ENCODE measurements at places on chromosomes 6 and 20.

- no peak for DNase-seq
These were observed 4.1 kb downstream of the SLC22A7 start for GRCh38 chr6:43302126-43302525.

DNA sequence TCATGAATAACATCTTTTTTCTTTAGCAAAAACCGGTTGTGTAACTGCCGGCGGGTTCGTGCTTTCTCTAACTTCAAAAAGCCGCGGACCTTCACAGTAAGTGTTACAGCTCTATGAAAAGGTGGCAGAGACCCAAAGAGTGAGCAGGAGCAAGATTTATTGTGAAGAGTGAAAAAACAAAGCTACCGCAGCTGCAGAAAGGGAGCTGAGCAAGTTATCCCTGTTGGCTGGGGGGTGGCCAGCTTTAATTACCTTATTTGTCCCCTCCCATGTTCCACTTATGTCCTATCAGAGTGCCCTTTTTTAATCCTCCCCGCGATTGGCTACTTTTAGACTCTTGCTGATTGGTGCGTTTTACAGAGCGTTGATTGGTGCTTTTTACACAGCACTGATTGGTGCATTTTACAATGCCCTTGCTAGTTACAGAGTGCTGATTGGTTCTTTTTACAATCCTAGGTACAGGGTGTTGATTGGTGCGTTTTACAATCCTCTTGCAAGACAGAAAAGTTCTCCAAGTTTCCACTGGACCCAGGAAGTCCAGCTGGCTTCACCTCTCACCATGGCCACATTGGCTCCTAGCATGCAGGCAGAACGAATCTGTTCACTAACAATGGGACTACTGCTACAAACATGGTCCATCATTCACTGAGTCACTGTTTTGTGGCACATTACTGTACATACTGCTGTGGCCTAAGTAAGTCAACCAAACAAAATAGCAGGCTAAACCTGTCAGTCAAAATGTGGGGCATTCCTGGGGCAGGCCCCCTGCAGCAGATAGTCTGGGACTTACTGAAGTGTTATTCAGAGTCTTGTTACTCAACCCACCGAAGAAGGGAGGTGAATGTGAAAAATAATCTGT lies 52.8 kb downstream of the MYLIP start:
- no peak for DNase-seq

GRCh38 chr20:21821358-21821757 lies 115.9 kb downstream of the PAX1 start:
- DNase-seq, result no peak

GRCh38 chr6:10598084-10598960 lies 77.2 kb downstream of the GCNT2 start:
- DNase-seq, result no peak

DNA sequence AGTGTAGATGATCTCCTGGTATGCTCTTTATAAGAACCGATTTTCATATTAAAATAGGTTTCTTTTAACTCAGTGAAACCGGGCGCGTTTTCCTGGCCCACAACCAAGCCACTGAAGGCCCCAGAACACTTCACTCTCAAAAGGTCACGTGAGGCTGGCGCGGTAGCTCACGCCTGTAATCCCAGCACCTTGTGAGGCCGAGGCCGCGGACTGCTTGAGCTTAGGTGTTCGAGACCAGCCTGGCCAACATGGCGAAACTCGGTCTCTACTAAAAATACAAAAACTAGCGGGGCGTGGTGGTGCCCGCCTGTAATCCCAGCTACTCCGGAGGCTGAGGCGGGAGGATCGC lies 402 bp upstream of the TAF8 start:
- no peak for DNase-seq

- no peak for DNase-seq
These were observed 24.5 kb upstream of the ARMH2 start for GRCh38 chr6:24823185-24823584.

- no peak for DNase-seq
These were observed 511 bp upstream of the OGFR start for GRCh38 chr20:62804021-62804626.

- no peak for DNase-seq
These were observed 4.1 kb downstream of the PLCB4 start for GRCh38 chr20:9072861-9073500.

DNA sequence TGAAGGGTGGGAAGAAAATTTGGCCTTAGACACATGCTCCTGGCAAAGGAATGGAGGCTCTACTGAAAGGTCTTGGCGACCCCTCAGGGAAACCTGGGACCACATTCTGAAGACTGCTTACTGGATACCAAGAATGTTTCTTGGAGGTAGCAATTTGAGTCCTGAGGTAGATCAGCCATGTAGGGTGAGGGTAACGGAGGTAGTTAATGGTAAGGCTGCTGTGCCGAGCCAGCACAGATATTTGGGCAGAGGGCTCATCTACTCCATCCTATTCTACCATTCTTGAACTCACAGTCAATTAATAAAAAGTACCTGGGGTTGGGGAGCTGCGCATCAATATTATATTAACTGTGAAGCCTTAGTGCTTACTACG lies 401 bp upstream of the PHF3 start:
- no peak for DNase-seq

Data from stimulated activated CD4-positive, alpha-beta T cell treated with anti-CD3 and anti-CD28 coated beads, Interleukin-12 subunit alpha, Interleukin-12 subunit beta, amount 100 ng/mL, for 24 hours (primary cell).